Left kidney (tissue), 8 donors: ENCODE measurements at places on chromosomes 4 and X.
A peak's percentile ranks its signal among the peaks of the same experiment; 100 is the strongest.

DNA sequence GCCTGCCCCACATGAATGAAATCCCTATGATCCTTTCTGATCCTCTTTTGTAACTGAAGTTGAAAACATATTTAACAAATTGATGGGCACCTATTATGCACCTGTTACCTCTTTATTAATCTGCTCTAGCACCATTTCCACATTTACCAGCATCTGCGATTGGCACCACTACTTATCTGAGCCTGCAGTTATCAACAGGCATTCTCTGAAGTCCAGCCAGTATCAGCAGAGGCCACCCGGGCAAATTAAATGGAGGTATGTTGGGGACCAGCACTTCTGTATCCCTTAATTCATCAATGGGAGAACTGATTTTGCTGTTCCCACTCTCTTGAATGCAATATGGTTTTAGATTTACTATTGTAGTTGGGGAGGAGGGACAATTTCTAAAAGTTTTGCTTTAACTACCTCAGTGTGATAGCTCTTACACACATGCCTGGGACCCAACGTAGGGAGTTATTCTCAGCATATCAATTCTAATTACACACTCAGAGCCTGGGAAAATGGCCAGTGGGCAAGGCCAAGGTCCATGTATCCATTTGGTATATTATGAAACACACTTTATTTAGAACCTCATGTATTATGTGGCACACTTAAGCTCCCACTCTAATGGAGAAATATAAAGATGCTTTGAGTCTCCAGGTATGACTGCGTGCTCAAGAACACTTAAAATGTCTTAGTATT lies 1927.1 kb upstream of the PCDH7 start:
- DNase-seq = no peak

- no peak for DNase-seq
Measured at GRCh38 chr4:40940756-40941155, 191.0 kb downstream of the NSUN7 start.

DNA sequence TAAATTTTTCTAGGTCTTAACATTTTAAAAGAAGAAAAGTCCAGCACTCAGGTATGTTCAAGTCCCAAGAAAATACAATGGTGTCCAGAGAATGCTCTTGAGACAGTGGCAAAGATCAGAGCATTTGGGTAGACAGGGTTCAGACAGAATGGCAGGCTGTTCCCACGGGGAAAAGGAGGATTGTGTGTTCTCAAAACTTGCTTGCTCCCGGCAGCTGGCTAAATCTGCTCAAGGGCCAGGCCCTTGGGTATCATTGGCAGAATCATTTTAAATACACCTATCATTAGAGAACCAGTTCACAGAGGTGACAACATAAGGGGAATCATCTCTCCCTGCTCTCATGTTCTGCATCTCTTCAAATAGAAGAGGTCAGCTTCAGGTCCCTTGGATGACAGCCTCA lies 456.3 kb downstream of the DTHD1 start:
- no peak for DNase-seq

DNA sequence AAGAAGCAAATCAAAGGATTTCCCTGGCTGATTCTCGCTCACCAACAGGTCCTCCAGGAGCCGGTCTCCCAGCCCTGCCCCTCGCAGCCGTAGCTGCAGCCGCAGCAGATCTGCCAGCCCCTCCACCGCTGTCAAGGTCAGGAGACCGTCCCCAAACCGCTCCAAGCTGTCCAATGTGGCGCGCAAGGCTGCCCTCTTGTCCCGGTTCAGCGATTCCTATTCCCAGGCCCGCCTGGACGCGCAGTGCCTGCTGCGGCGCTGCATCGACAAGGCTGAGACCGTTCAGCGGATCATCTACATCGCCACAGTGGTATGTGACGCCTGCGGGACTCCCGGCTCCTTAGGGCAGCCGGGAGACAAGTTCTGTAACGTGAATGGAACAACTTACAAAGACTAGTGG lies 25.6 kb downstream of the SPATA18 start:
- DNase-seq = peak; percentile 29

- DNase-seq = no peak
Measured at GRCh38 chrX:66632473-66632872, 6.4 kb downstream of the EDA2R start.
